AG09309 (cell line): ENCODE measurements at places on chromosomes 1 and 21.

GRCh38 chr1:21320410-21321108 is 30.3 kb upstream of the ECE1 start:
- DNase-seq, result no peak

DNA sequence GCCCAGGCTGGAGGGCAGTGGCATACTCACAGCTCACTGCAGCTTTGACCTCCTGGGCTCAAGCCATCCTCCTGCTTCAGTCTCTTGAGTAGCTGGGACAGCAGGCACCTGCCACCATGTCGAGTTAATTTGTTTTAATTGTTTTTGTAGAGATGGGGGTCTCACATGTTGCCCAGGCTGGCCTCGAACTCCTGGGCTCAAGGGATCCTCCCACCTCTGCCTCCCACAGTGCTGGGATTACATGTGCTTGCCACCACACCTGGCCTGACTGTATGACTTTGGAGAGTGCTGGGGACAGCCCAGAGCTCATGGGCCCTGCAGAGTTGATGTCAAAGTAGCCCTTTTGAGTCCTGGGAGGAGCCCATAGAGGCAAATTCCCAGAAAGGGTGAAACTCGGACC is 1.8 kb downstream of the OBSCN start:
- no peak for DNase-seq

DNA sequence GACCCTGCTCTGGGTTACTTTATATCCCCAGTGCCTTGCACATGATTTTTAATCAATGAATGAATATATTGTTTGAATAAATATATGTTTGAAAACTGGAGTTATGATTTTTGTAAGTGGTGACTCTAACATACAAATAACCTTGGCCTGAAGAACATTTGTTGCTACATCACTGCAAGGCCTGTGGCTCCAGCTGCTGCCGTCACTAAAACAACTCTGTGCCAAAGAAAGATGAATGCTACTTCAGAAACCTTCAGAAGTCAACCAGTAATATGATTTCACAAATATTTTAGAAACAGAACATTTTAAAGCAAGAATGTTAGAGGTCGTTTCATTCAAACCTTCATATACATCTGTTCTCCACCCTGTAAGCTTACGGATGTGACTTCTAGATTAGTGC is 60.6 kb upstream of the SEC16B start:
- DNase-seq, result no peak

GRCh38 chr1:23980728-23981070 is 572 bp upstream of the SRSF10 start:
- no peak for DNase-seq

GRCh38 chr1:54329312-54330003 is 76.7 kb downstream of the SSBP3 start:
- no peak for DNase-seq

GRCh38 chr1:3895279-3895950 is 4.7 kb downstream of the C1orf174 start:
- DNase-seq, result no peak

DNA sequence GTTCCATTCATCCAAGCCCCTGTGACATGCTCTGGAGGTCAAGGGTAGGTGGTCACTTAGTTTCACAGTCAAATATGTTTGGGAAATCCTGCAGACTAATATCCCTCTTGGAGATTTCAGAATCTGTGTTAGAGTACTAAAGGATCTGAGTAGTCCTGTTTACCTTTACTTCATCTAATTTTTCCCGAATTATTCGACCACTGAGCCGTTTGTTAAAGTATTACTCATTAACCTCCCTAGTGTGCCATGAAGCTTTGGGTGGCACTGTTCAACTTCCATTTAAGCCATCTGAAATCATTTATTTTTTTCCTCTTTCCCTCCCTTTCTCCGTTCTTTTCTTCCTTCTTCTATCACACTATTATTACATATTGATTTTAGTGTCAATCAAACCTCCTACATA is 109.9 kb downstream of the NGF start:
- DNase-seq, result no peak

GRCh38 chr1:207191776-207192175 is 87.7 kb downstream of the C4BPA start:
- DNase-seq, result no peak

DNA sequence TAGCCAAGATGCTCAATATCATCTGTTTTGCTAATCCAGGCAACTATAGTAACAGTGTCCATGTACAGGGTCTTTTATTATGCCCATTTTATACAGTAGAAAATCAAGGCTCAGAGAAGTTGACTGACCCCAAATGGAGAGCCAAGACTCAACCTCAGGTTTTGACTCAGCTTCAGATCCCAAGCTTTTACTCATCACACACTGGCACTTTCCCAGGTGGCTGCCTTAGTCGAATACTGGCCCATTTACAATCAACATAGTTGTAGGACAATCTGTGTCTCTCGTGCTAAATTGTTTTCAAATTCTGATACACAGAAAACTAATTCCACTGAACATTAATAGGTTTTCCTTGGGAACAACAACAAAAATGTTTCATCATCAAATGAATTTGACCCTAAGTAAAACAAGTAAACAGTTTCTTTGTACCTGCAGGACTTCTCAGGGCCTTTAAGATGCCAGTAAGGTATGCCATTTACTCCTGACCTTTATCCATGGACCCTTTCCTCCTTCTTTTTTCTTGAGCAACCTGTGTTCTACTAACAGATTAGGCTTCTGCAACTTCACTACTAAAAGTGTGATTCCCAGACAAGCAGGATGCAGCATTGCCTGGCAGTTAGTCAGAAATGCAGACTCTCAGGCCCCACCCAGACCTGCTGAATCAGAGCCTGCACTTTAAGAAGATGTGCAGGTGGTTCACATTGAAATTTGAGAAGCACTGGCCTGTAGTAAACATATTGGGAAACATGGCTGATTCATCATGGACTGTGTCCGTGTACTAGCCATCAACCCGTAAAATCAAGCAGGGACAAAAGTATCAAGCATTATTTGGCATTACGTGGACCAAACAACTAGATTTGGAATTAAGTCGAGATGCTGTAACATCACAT is 128.8 kb downstream of the RRAGC start:
- DNase-seq, result no peak

GRCh38 chr21:44533891-44534627 is 5.9 kb downstream of the KRTAP10-1 start:
- no peak for DNase-seq

- DNase-seq, result no peak
Observed at GRCh38 chr21:32415451-32416398, 3.2 kb downstream of the EVA1C start.
